ENCODE measurements at places on chromosomes 11 and 22. TPM values are rescaled to one million over a fixed set of nuclear protein-coding genes. Genes with fewer than 3 reads are reported as not detected.

Gene MMP12
- polyA plus RNA-seq, result not detected

Gene HTR3A
- 11.3 TPM for polyA plus RNA-seq

Gene GRIA4
- not detected for polyA plus RNA-seq

Gene POTEH
- 0.13 TPM for polyA plus RNA-seq

Gene SHANK3
- polyA plus RNA-seq, result not detected

Gene APOA1
- not detected for polyA plus RNA-seq

Gene NAALADL1
- 21.5 TPM for polyA plus RNA-seq

Gene ASPHD2
- 5.7 TPM for polyA plus RNA-seq

Gene PRSS23
- 1.2 TPM for polyA plus RNA-seq

Gene SMIM35
- polyA plus RNA-seq, result 0.38 TPM

Gene TBX1
- polyA plus RNA-seq, result not detected

Gene CASP1
- polyA plus RNA-seq, result 75.2 TPM

Gene NXPE1
- polyA plus RNA-seq, result not detected

Gene OR8G5
- polyA plus RNA-seq, result not detected

Gene SAA4
- not detected for polyA plus RNA-seq

Gene RBM7
- polyA plus RNA-seq, result 34.9 TPM

Gene OR52A1
- not detected for polyA plus RNA-seq

Gene SLC5A1
- polyA plus RNA-seq, result not detected

Gene SEPTIN3
- 0.05 TPM for polyA plus RNA-seq

Gene IL18
- 0.65 TPM for polyA plus RNA-seq

Gene OR2AG2
- not detected for polyA plus RNA-seq

Gene HSPB2
- polyA plus RNA-seq, result not detected

Gene IFTAP
- not detected for polyA plus RNA-seq

Gene PARVA
- polyA plus RNA-seq, result not detected

Gene NFAM1
- 1.1 TPM for polyA plus RNA-seq

Gene GUCY1A2
- polyA plus RNA-seq, result not detected

Gene LARGE1
- polyA plus RNA-seq, result 1.4 TPM

Gene SCGB2A2
- not detected for polyA plus RNA-seq

Gene CAPN5
- polyA plus RNA-seq, result 1.1 TPM

Gene ENTHD1
- 0.23 TPM for polyA plus RNA-seq

Gene TMPRSS6
- not detected for polyA plus RNA-seq

Gene DEFB131B
- not detected for polyA plus RNA-seq

Gene PIH1D2
- polyA plus RNA-seq, result not detected

Gene PKP3
- not detected for polyA plus RNA-seq

Gene OR52R1
- not detected for polyA plus RNA-seq

Gene FXYD6
- not detected for polyA plus RNA-seq

Gene OSM
- 0.79 TPM for polyA plus RNA-seq

Gene AGBL2
- 1.4 TPM for polyA plus RNA-seq

Gene TCP11L1
- 6.6 TPM for polyA plus RNA-seq

Gene SEPTIN5
- 0.43 TPM for polyA plus RNA-seq

Gene GAS2L1
- 0.46 TPM for polyA plus RNA-seq

Gene ESAM
- polyA plus RNA-seq, result 2.5 TPM

Gene OR5B2
- not detected for polyA plus RNA-seq

Gene PRG3
- not detected for polyA plus RNA-seq

Gene YWHAH
- polyA plus RNA-seq, result 65.3 TPM

Gene OOSP1
- not detected for polyA plus RNA-seq

Gene TMEM109
- polyA plus RNA-seq, result 259 TPM

Gene TBC1D22A
- 64.3 TPM for polyA plus RNA-seq

Gene MUC2
- polyA plus RNA-seq, result not detected

Gene RTN4R
- not detected for polyA plus RNA-seq

Gene FGF3
- not detected for polyA plus RNA-seq

Gene ANKK1
- not detected for polyA plus RNA-seq

Gene PRG2
- not detected for polyA plus RNA-seq

Gene KIAA1671
- not detected for polyA plus RNA-seq

Gene EXPH5
- polyA plus RNA-seq, result 0.05 TPM

Gene KRTAP5-1
- not detected for polyA plus RNA-seq

Gene SAA2
- 0.35 TPM for polyA plus RNA-seq

Measured in IgD-negative memory B cell (primary cell).